ENCODE measurements at places on chromosomes 3 and 15. TPM values are rescaled to one million over a fixed set of nuclear protein-coding genes. Genes with fewer than 3 reads are reported as not detected.

DNA sequence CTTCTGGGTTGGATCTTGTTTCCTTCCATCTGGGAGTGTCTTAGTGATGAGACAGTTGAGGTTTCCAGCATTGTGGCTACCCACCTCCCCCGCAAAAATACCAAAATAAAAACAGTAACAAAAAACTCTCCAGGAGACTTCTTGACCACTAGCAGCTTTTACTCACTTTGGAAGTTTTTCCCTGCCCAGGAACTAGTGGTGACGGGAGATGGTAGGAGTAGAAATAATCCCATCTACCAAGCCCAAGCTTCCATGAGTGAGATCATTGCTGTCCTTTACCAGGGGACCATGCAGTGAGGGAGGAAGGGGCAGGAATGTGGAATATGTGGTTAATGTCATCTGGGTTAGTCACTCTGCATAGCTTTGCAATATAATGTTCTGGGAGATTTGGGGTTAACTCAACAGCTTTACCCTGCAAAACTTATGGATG lies 187.7 kb downstream of the ITPR1 start:
- peaks cover 38% of the 10 kb centered on the region for H3K36me3 ChIP-seq
- no peaks in the 10 kb centered on the region for H3K4me1 ChIP-seq
- no peaks in the 10 kb centered on the region for H3K27me3 ChIP-seq

GRCh38 chr3:63911509-63911872 lies 692 bp downstream of the SCAANT1 start:
- H3K27me3 ChIP-seq, result no peaks in the 10 kb centered on the region
- H3K4me1 ChIP-seq, result peaks cover 32% of the 10 kb centered on the region
- peak overlapping the region; percentile 85 for H3K27ac ChIP-seq
- DNase-seq, result no peak

- no peak overlapping the region for H3K4me3 ChIP-seq
- no peaks in the 10 kb centered on the region for H3K4me1 ChIP-seq
- H3K27me3 ChIP-seq, result no peaks in the 10 kb centered on the region
- H3K36me3 ChIP-seq, result no peaks in the 10 kb centered on the region
- no peak for DNase-seq
Measured at GRCh38 chr3:131803113-131803512, 231.7 kb downstream of the CPNE4 start.

- H3K36me3 ChIP-seq, result no peaks in the 10 kb centered on the region
- no peak overlapping the region for H3K27ac ChIP-seq
- DNase-seq, result no peak
Measured at GRCh38 chr3:160956785-160957184, 148.4 kb downstream of the B3GALNT1 start.

The TGM4 gene
- 0.43 TPM for polyA plus RNA-seq

The TNFAIP8L3 gene
- polyA plus RNA-seq, result not detected

- H3K27ac ChIP-seq, result no peak overlapping the region
- DNase-seq, result no peak
- peaks cover 9% of the 10 kb centered on the region for H3K4me1 ChIP-seq
- H3K27me3 ChIP-seq, result no peaks in the 10 kb centered on the region
- H3K4me3 ChIP-seq, result no peak overlapping the region
Measured at GRCh38 chr3:127637971-127638370, 9.0 kb downstream of the PODXL2 start.

GRCh38 chr15:91965501-91966193 lies 112.1 kb downstream of the SLCO3A1 start:
- H3K27me3 ChIP-seq, result no peaks in the 10 kb centered on the region
- no peaks in the 10 kb centered on the region for H3K36me3 ChIP-seq
- no peak overlapping the region for H3K4me3 ChIP-seq
- H3K4me1 ChIP-seq, result no peaks in the 10 kb centered on the region
- no peak overlapping the region for H3K27ac ChIP-seq
